Stimulated activated CD8-positive, alpha-beta memory T cell treated with anti-CD3 and anti-CD28 coated beads, Interleukin-2, amount 100 ng/mL, for 1 hour (primary cell): ENCODE measurements at places on chromosomes 13 and 19.

- no peak for DNase-seq
These were observed 119.1 kb downstream of the KLF12 start for GRCh38 chr13:74015137-74015536.

DNA sequence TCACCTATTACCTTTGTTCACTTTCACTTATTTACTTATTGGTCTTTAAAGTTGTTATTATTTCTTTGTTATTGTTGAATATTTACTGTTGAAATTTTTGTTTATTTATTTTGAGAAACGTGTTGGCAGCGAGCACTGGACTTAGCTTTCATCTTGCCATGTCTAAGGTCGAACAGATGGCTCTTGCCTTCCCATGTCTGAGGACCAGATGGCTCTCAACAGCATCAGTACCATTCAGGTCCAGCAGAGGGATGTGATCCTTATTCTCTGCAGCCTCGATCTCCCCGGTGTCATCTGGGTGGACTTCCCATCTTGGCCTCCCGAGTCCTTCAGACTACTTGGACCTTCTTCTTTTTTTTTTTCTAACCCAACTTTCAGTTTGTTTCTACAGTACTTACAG lies 1437.6 kb downstream of the UQCRFS1 start:
- no peak for DNase-seq

- DNase-seq, result no peak
These were observed 604 bp downstream of the THSD1 start for GRCh38 chr13:52405369-52405766.

DNA sequence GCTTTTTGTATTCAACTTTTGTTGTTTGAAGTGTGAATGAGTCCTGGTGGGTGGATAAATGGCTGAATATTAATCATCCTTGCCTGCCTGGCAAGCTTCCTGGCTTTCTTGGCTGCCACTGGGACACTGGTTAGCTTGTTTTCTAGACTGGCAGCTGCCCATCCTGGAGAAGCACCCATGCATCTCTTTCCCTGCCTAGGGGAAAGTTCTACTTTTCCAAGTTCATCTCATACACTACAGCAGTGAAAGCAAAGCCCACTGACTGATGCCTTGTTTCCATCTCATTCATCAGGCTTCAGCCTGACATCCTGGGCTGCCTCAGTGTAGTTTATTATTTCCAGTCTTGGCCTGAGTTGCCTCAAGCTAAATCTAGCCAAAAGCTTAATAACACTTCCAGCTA lies 244.8 kb downstream of the PCDH20 start:
- DNase-seq, result no peak

GRCh38 chr19:28956961-28957360 lies 256.0 kb downstream of the UQCRFS1 start:
- no peak for DNase-seq

- DNase-seq, result no peak
These were observed 1.4 kb upstream of the SCEL start for GRCh38 chr13:77533875-77534788.

GRCh38 chr19:48874303-48875135 lies 2.3 kb downstream of the PPP1R15A start:
- no peak for DNase-seq

DNA sequence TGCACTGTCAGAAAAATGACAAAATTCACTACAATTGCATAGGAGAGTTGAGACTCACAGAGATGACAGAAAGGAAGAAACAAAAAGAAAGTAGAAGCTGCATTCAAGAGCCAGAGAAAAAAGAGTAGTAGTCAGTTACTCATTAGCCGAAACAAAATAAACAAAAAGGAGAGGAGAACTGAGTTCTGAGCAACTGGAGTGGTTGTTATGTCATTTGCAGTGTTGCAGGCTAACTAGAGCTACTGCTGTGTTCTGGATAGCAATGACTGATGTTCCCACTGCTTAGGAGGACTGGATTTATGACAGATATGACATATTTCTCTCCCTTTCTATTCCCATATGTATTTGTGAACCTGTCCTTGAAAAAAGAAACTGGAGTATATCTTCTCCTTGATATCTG lies 482.6 kb downstream of the RFC3 start:
- no peak for DNase-seq
